ENCODE measurements at places on chromosomes 1 and 21. TPM values are rescaled to one million over a fixed set of nuclear protein-coding genes. Genes with fewer than 3 reads are reported as not detected.

LPAR3 gene
- 22.7 TPM for total RNA-seq

MX2 gene
- total RNA-seq = 6.6 TPM

NBPF6 gene
- not detected for total RNA-seq

C1orf21 gene
- 26.2 TPM for total RNA-seq

AGBL4 gene
- 0.48 TPM for total RNA-seq

DCST2 gene
- 1.1 TPM for total RNA-seq

TCEANC2 gene
- total RNA-seq = 1.8 TPM

KCNN3 gene
- total RNA-seq = 3.2 TPM

IGSF3 gene
- 1.1 TPM for total RNA-seq

GRCh38 chr1:235566084-235566483 lies 61.8 kb upstream of the B3GALNT2 start:
- no peak for DNase-seq
- H3K27ac ChIP-seq = no peak overlapping the region
- no peaks in the 10 kb centered on the region for H3K36me3 ChIP-seq

DNA sequence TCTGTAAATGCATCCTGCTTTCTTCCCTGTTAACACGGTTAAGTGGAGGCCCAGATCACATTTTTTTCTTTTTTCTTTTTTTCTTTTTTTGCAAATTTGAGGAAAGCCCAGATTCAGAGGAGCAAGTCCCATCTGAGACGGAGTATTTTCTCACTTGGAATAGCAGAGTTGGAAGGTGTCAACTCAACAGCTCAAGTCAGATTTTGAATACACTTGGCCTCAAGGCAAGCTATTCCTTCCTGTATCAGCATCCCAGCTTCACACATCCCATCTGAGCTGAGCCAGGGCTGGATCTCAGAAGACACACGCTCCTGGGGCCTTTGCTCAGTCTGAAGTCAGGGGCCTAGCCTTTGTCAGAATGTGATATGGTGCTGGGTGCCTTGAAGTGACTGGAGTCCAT lies 11.5 kb upstream of the TNR start:
- no peak overlapping the region for H3K27ac ChIP-seq
- H3K4me1 ChIP-seq = no peaks in the 10 kb centered on the region
- no peaks in the 10 kb centered on the region for H3K36me3 ChIP-seq

- H3K27ac ChIP-seq = no peak overlapping the region
- H3K4me1 ChIP-seq = no peaks in the 10 kb centered on the region
- H3K4me3 ChIP-seq = no peak overlapping the region
- H3K27me3 ChIP-seq = no peaks in the 10 kb centered on the region
Observed at GRCh38 chr1:25195835-25196234, 36.5 kb downstream of the SYF2 start.

- DNase-seq = no peak
- H3K27me3 ChIP-seq = no peaks in the 10 kb centered on the region
- H3K4me3 ChIP-seq = no peak overlapping the region
- H3K4me1 ChIP-seq = peaks cover 14% of the 10 kb centered on the region
Observed at GRCh38 chr1:156708218-156708661, 2.9 kb upstream of the CRABP2 start.

- no peak for DNase-seq
- no peaks in the 10 kb centered on the region for H3K36me3 ChIP-seq
- H3K4me1 ChIP-seq = no peaks in the 10 kb centered on the region
- no peak overlapping the region for H3K4me3 ChIP-seq
- no peaks in the 10 kb centered on the region for H3K27me3 ChIP-seq
Observed at GRCh38 chr1:5643360-5644107, 348.7 kb downstream of the NPHP4 start.

GRCh38 chr1:65059930-65060538 lies 88.0 kb upstream of the AK4 start:
- DNase-seq = no peak
- peaks cover 11% of the 10 kb centered on the region for H3K4me1 ChIP-seq

- no peaks in the 10 kb centered on the region for H3K36me3 ChIP-seq
- peaks cover 15% of the 10 kb centered on the region for H3K4me1 ChIP-seq
- no peak overlapping the region for H3K4me3 ChIP-seq
- H3K27me3 ChIP-seq = no peaks in the 10 kb centered on the region
- DNase-seq = no peak
- H3K27ac ChIP-seq = no peak overlapping the region
Observed at GRCh38 chr1:114750780-114751179, 7.0 kb downstream of the CSDE1 start.

GRCh38 chr1:177045151-177045550 lies 119.4 kb downstream of the ASTN1 start:
- no peaks in the 10 kb centered on the region for H3K4me1 ChIP-seq
- H3K27ac ChIP-seq = no peak overlapping the region
- no peak for DNase-seq
